ENCODE measurements at places on chromosomes 7 and 10. TPM values are rescaled to one million over a fixed set of nuclear protein-coding genes. Genes with fewer than 3 reads are reported as not detected.

GRCh38 chr10:131816941-131817700, 83.7 kb upstream of the PPP2R2D start:
- no peak for DNase-seq

DNA sequence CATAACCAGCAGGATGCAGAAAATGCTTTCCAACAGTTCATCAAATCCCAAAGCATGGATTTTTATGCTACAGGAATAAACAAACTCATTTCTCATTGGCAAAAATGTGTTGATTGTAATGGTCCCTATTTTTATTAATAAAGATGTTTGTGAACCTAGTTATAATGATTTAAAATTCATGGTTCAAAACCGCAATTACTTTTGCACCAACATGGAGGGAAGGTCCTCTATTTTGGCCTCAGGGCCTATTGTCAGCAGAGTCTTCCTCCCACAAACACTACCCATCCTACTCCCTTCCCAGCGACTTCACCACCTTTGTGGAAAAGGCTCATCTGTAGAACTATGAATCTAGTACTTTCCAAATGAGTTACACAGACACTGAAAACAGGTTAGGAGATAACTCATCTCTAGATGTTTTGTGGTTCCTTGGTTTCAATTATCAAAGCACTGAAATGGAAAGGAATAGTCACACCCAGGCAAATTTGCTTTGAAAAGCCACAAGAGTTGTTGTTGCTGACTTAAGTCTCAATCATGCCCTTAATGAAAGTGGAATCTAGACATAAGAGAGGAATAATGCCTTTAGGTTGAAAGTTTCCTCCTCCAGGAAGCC, 59.4 kb upstream of the FRMD4A start:
- DNase-seq, result peak; percentile 75

GRCh38 chr10:5076615-5077014, 17.6 kb upstream of the AKR1C3 start:
- DNase-seq, result no peak

DNA sequence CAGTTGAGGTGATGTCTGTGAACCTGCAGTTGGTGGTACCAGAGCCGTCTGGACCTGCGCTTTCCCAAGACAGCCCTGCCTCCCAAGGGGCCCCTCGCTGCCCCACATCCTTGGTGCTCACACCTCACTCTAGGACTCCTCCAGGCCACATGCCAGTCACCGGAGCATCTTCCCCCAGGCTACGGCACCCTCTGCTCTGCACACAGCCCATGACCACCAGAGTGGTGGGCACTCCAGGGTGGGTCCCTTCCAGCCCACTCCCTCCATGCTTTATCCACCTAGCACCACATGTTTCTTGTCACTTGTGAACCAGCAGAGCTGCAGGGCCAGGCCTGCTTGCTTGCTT, 183.7 kb upstream of the SH2B2 start:
- DNase-seq, result no peak

The MYL10 gene
- total RNA-seq, result not detected

The CYP26A1 gene
- total RNA-seq, result not detected

The BBS9 gene
- total RNA-seq, result 13.5 TPM

The ZP3 gene
- total RNA-seq, result 7.7 TPM

The COL28A1 gene
- total RNA-seq, result 0.29 TPM

The FUOM gene
- total RNA-seq, result 17.1 TPM

The CALCR gene
- not detected for total RNA-seq

All from activated T-cell treated with anti-CD3 and anti-CD28 coated beads, Interleukin-2, amount 50 U/mL, for 72 hours (primary cell).